ENCODE measurements at places on chromosomes 11 and 22.

DNA sequence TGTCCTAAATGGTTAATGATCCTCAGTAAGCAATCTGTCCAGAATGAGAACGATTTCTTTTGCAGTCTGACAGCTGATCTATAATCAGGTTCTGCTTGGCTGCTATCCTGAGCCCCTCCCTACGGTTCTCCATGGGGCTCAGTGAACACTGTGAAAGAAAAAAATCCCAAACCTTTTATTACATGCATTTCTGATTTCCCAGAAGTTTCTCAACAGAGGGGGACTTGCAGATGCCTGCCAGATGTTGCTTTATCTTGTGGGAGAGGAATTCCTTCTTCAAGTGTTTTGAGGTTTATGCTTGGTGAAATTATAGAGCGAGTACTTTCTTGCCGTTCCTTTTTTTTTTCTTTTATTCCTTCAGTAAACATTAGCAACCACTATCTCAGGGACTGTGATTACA, 531.9 kb upstream of the ISX start:
- no peak for DNase-seq

GRCh38 chr11:126797457-126798169, 203.0 kb downstream of the KIRREL3 start:
- no peak for DNase-seq

DNA sequence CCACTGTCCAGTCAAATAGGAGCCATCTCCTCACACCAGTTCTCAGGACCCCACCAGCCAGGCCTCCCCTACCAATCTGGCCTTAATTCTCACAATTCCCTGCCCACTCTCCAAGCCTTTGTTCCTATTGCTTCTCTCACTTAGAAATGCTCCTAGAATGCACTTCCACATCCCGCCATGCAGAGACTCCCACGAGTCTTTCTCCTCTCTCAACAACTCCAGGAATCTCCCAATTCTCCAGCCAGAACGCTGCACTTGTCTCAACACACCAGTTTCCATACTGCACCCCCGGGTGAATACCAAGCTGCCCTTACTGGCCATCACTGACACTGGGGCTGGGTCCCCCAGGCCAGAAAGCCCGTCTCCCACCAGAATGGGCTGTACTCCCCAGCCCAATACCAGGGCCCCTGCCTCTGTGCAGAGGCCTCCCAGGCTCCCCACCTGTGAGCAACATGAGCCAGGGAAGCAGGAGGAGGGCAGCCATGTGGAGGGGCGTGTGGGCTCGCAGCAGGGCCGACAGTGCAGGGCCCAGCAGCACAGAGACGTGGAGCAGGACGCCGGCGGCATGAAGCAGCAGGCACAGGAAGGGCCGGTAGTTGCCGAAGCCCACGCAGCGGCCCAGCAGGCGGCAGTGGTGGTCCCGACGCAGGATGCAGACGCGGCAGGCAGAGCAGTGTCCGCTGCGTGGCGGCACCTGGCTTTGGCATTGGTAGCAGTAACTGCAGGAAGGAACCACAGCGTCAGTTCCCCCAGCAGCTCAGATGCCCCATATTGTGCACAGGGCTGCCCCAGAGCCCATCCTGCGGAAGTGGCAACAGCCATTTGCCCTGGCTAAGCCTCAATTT, 2.4 kb downstream of the ZDHHC24 start:
- peak; percentile 35 for DNase-seq

DNA sequence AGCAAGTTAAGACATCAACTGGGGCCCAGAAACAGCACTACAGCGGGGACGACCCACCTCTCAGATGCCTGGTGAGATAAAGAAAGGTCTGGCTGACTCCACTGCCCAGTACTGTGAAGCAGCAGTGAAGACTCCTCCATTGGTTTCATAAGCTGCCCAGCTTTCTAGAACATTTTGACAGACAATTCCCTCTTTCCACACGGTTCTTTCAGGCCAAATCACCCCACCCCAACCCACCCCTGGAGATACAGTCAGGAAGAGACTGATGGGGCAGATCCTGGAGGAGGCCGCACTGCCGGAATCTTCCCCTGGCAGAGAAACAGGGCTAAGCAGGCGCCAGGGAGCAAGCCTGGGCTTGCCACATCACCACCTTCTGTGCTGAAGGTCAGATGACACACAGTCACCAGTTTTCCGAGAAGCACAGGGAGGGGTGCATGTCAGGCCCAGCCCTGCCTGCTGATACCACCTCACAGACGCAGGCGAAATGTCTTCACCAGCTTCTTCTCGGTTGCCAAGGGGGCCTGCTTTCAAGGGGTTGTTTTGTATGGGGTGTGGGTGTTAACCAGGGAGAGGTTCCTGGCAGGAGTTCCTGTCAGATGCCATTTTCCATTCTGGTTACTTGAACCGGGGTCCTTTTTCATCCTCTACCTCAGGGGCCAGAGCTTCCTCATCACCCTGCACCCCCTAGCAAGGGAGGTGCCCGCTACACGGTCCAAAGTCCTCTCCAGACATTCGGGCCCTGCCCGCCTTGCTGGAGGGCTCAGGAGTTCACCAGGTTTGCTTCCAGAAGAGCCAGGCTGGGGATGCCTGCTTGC, 1.4 kb upstream of the NEAT1 start:
- peak; percentile 99 for DNase-seq

DNA sequence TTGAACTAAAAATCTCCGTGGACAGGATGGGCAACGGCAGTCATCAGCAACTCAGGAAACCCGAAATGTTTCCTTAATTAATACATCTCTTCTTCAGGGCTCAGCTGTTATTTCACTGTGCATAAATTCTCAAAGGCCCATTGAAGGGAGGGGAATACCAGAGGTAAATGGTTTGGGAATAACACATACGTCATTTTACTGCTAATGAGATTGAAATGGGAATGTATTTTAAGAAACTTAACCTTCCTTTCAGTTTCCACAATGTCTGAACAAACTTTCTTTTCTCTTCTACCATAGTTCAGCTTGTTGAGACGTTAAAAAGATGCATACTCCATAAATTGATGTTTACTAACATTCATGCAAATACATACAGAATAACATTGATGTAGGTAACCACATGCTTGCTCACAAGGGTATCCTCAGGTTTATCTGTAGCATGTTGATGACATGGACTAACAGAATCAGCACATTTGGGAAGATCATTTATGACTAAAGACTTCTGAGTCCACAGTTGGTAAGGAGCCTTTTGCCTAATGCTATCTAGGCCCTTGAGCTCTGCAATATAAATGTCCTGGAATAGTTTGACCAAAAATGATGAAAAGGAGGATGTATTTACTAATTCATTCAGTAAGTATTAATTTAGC, 7.7 kb upstream of the PRRG4 start:
- DNase-seq = no peak

DNA sequence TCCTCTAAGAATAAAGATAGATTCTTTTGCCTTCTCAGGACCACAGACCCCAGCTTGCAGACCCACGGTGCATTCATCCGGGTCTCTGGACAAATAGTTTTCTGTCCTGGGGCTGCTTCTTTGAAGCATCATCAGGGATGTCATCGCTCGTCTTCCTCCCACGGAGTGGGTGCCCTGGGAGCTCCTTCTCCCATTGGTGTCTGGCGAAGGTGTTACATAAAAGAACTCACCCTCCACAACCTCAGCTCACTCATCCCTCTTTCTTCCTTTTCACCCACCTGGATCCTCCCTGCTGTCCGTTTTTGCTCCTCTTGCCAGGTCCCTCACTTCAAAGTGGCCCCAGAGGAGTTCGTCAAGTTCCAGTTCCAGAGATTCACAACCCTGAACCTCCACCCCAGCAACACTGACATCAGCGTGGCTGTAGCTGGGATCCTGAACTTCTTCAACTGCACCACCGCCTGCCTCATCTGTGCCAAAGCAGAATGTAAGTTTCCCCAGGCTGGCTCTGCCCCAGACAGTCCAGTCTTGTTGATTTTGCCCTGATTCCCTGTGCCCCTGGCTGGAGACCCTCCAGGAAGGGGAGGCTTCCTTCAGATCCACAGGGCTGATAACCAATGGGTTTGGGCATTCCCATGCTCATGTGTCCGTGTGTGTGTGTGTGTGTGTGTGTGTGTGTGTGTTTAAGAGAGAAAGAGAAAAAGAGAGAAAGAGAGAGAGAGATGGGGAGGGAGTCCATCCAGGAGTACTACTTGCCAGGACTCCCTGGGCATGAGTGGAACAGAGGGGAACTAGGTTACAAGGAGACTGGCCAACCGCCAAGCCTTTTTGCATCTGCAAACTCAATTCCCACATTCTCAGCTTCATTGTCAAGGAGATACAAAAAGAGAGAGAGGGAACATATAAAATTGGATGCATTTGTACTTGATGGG, 204.2 kb upstream of the TBCEL start:
- no peak for DNase-seq

- no peak for DNase-seq
These were observed 183.1 kb downstream of the ARHGAP42 start for GRCh38 chr11:100870138-100870537.

DNA sequence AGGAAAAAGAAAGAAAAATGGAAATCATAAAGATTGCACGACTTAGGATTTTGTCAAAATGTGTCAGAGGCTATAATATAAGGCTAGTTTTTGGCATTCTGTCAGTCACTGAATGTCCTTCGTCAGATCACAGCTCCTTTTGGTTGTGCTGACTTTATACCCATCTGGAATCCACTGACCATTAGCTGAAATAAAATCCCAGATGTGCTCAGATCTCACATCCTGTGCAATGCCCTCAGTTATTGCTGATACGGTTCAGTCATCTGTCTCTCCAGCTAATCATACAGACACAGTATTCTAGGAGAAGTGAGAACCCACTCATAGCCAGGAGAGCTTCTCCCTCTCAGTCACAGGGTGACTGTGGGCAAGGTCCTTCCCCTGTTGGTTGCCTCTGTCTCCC, 11.5 kb downstream of the CD44 start:
- no peak for DNase-seq

GRCh38 chr22:44462246-44463010, 35.6 kb downstream of the RTL6 start:
- no peak for DNase-seq

DNA sequence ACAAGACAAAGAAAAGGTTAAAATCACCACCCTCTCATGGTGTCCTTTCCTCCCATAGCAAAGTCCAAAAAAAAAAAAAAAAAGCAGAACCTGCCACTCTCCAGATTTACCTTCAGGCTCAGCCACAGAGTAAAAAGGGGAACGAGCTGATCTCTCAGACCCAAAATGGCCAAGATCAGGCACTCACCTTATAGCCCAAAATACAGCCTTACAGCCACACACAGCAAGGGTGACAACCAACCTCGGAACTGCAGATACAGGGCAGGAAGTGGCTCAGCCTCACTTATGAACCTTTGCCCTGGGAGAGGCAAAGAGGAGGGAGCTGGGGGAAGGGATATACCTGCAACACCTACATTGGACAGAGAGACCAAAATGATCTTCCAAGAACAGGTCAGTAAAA, 4.5 kb downstream of the FHIP1B start:
- DNase-seq = no peak

GRCh38 chr11:44613153-44613552, 47.7 kb downstream of the CD82 start:
- DNase-seq = no peak

- DNase-seq = no peak
These were observed 1326.0 kb downstream of the LRRC4C start for GRCh38 chr11:40133498-40133897.

DNA sequence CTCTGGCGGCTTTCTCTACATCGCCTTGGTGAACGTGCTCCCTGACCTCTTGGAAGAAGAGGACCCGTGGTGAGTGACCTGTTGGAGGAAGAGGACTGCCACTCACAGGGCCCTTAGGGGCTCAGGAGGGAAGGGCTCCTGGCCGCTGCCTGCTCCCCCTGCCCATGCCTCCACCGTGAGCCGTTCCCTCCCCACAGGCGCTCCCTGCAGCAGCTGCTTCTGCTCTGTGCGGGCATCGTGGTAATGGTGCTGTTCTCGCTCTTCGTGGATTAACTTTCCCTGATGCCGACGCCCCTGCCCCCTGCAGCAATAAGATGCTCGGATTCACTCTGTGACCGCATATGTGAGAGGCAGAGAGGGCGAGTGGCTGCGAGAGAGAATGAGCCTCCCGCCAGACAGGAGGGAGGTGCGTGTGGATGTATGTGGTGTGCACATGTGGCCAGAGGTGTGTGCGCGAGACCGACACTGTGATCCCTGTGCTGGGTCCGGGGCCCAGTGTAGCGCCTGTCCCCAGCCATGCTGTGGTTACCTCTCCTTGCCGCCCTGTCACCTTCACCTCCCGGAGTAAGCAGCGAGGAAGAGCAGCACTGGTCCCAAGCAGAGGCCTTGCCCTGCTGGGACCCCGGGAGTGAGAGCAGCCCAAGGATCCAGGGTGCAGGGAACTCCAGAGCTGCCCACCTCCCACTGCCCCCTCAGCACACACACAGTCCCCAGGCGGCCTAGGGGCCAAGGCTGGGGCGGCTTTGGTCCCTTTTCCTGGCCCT, 6.9 kb downstream of the SLC39A13 start:
- no peak for DNase-seq

DNA sequence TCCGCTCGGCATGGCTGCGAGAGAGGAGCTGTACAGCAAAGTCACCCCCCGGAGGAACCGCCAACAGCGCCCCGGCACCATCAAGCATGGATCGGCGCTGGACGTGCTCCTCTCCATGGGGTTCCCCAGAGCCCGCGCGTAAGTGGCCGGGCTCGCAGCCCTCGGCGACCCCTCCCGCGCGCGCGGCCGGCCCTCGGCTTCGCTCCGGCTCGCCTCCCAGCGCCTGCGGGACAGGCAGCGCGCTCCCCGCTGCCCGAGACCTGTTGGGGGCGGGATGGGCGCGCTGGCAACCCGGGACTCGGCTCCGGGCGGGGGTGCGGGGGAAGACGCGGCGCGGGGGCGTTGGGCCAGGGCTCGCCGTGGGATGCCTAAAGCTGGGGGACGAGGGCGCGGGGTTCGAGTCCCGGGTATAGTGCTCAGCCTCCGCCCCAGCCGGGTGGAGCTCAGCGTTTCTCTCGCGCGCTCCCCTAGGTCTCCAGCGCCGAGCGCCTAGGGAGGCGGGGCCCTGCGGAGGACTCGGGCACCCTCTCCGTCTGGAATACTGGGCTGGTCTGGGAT, 630 bp downstream of the UBASH3B start:
- peak; percentile 64 for DNase-seq

- DNase-seq = no peak
These were observed 37.6 kb downstream of the MAP6 start for GRCh38 chr11:75631086-75631730.

DNA sequence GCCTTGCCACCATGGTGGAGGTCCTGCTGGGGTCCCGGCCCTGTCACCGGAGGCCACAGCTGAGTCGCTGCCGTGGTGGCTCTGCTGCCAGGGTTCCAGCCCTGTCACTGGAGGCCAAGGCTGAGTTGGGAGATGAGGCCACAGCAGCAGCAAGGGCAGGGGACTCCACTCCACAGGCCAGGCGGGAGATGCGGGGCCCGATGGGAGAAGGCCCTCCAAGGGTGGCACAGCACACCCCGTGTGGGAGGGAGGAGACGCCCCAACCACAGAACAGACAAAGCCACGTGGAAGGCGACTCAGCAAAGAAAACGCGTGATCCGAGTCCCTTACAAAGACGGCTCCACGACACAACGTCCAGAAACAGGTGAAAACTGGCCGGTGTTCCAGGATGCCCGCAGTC, 159.3 kb downstream of the BRD1 start:
- no peak for DNase-seq

DNA sequence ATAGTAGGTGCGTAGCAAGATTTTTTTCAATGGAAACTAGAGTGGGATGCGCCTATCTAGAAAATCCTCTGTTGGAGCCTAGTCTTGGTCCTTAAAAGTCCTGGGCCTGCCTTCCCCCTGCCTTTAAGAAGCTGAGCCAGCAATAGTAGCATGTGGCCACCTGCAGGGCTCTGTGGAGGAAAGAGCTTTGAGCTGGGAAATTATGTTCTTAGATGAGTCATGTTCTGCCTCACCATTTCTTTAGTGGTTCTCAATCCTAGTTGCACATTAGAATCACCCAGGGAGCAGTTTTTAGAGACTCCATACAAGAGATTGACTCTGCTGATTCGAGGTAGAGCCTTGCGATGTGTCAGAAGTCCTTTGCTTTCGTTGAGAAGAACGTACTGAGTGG, 133.5 kb downstream of the COMMD9 start:
- peak; percentile 65 for DNase-seq

- no peak for DNase-seq
These were observed 31.3 kb downstream of the CTNND1 start for GRCh38 chr11:57792870-57793269.
